GM03348 (cell line): ENCODE measurements at places on chromosomes 12 and 14.

GRCh38 chr12:68276402-68276930, 23.1 kb upstream of the IL22 start:
- DNase-seq: no peak

DNA sequence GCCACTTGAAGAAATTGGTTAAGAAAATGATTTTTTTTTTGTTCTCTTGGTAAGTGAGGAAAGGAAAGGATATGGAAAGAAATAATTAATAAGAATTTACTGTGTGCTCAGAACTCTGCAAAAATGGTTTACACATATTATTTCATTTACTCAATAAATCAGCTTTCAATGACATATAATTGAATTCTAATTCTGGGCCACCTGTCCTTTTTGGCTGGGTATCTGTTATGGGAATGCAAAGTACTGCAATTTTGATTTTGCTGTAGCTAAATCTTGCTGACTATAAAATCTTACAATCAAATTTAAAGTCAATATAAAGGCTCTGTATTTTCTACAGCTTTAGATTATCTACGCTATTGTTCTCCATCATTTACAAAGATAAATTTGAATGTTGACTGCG, 147.1 kb downstream of the GRIP1 start:
- no peak for DNase-seq

DNA sequence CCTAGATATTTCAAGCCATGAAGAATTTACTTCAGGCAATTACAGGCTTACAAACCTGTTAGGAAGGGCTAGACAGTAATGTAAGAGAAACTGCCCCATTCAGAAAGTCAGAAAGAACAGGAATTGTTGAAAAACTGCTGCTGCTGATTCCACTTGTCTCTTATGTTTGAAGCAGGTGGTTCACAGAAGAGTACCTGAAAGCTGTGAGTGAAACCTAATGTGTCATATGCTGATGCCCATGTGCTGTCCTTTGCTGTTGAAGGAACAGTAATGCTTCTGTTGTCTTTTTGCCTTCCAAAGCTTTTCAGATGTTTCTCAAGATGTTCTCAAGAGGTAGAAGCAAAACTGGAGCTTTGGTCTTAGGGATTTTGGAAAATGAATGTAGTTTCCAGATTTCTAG, 39.0 kb downstream of the MNAT1 start:
- no peak for DNase-seq

- no peak for DNase-seq
Measured at GRCh38 chr14:74952697-74953484, 2.5 kb downstream of the PGF start.

GRCh38 chr14:54440476-54440872, 700 bp downstream of the CNIH1 start:
- peak; percentile 12 for DNase-seq

DNA sequence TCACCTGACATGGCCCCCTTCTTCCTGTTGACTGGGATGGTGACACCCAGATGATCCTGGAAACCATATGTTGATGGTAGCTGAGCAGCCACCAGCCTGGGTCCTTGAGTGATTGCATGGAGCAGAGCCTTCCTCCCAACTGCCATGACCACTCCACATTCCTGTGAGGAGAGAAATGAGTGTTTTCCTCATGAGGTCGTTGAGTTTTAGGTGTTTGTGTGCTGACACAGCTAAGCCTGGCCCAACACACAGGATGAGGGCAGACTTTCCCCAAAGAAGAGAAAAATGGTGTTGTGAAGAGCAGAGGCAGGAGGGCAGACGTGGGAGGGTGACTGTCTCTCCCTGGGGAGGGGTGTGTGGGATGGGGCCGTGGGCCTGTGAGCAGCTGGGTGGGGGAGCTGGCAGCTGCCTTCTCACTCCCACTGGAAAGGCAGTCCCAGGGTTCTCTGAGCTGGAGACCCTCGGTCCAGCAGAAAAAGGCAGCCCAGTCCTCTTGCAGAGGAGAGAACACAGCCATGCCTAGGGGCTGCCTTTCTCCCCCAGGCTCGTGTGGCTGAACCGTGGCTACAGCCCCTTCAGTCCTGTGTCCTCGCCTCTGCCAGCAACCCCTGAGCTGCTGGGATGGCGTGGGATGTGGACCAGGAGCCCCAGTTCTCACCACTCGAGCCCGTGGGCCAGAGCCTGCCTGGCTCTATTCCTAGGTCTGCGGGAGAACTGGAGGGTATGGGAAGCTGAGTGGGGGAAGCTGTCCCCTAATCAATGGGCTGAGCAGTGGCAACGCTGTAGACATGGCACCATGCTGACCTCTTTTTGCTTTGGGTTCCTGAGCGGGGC, 257.0 kb downstream of the ADGRD1 start:
- no peak for DNase-seq

DNA sequence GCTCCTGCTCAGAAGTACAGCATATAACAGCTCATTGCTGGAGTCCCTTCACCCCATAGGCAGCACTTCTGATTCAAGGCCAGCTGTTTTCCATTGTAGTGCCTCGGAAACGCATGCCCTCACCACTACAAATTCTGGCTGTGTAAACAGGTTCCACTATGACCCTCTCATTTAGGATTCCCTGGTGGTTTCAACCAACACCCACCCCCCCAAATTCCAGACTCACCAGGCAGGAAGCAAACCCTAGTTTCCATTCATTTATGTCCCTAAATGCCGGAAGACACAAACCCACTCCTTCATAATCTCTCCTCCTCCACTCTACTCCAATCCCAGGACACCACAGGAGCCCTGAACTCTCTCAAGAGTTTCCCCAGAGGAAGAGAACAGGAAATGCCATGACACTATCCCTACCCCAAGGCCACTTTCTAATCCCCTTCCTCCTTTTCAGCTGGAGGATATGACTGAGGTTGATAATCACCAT, 75.9 kb upstream of the TMPO start:
- DNase-seq: peak; percentile 46

DNA sequence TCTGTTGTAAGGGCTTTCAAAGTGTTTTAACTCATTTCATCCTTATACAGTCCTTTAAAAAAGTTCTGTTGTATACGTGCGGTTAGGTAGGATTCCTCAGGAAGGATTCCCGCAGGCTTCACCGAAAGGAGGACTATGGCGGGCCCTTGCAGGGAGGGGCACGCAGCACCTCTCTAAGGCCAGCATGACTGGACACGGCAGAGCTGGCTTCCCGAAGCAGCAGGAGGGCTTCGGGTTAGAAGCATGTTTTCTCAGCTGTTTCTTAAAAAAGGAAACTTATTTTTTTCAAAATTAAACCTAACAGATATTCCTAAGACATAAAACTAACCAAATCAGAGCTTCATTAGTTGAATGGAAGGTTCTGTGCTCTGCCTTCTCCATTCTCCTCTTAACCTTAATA, 21.3 kb downstream of the IQSEC3 start:
- no peak for DNase-seq

DNA sequence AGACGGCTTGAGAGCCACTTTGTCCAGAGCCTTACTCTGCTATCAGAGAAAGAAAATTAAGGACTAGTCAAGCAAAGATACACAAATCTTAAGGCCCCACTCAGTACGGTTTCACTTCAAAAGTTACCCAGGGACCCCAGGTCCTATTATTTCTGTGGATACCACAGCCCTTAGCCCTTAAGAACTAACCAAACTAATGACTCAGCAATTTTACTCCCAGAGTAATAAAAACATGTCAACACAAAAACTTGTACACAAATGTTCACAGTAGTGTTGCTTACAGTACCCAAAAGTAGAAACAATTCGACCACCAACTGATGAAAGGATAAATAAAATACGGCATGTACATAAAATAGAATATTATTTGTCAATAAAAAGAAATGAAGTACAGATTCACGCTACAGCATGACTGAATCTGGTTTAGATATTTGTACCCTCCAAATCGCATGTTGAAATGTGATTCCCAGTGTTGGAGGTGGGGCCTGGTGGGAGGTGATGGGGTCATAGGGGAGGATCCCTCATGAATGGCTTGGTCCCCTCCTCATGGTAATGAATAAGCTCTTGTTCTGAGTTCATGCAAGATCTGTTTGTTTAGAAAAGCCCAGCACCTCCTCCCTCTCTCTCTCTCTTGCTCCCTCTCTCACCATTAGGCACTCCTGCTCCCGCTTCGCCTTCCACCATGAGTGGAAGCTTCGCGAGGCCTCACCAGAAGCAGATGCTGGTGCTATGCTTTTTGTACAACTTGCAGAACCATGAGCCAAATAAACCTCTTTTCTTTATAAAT, 30.5 kb downstream of the AREL1 start:
- DNase-seq: no peak

GRCh38 chr14:23377573-23378563, 1.0 kb downstream of the CMTM5 start:
- DNase-seq: no peak

DNA sequence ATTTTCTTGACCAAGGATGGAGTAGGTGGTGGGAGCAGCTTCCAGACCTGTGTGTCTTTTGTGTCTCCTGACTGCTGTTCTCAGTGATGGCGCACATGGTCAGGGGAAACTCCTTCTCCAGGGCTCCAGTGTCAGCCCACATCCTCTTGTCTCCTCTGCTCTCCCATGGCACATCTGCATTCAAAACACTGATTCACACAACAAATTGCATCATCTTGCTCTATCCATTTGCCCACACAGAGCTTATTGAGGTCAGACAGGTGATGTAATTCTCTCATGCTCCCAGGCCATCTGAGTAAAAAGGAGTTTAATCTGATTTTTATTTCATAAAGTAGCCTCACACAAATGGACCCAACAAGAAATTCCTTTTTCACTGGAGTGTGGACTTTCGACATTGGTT, 21.8 kb upstream of the TMEM132C start:
- DNase-seq: no peak

GRCh38 chr12:131628023-131628740, 82.7 kb upstream of the SFSWAP start:
- DNase-seq: no peak

DNA sequence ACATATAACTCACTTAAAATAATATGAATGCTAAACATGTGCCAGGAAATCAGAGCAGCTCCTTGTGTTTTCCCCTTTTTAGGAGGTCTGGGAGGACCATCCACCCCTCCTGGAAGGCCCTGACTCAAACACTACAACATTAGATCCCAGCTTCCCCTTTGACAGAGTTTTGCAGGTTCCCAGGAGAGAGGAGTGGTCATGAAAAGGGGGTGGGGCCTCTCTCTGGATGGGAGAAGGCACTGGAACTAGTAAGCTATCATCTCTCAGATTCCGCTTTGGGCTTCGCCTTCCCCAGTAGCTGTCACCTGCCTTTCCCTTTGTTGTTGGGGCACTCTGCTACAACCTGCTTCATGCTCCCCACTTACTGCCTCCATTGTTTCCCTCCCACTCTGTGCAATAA, 149.2 kb downstream of the ZFP36L1 start:
- no peak for DNase-seq

DNA sequence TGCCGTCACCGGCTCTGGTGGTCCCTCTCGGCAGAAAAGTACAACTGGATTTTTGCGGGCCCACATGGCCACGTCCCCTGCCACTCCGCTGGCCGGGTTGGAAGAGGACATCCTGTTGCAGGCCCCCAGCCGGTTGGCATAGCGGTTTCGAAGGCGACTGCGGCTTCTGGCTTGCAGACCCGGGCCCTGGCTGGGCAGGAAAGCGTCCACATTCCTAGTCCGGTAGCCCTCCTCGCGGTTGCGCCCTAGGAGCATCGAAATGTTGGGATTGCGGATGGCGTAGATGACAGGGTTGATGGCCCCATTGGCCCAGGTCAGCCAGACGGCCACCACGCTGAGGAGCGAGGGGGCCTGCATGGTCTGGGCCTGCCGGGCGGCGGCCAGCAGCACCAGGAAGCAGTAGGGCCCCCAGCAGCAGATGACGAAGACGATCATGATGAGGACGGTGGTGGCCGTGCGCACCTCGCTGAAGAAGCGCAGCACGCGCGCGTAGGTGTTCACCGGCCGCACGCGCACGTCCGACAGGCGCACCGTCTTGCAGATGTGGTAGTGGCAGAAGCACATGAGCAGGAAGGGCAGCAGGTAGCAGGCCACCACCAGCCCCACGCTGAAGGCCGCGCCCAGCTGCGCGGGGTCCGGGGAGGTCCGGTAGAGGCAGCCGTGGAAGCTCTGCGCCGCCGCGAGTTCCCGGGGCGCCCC, 1.2 kb downstream of the GPR135 start:
- no peak for DNase-seq

DNA sequence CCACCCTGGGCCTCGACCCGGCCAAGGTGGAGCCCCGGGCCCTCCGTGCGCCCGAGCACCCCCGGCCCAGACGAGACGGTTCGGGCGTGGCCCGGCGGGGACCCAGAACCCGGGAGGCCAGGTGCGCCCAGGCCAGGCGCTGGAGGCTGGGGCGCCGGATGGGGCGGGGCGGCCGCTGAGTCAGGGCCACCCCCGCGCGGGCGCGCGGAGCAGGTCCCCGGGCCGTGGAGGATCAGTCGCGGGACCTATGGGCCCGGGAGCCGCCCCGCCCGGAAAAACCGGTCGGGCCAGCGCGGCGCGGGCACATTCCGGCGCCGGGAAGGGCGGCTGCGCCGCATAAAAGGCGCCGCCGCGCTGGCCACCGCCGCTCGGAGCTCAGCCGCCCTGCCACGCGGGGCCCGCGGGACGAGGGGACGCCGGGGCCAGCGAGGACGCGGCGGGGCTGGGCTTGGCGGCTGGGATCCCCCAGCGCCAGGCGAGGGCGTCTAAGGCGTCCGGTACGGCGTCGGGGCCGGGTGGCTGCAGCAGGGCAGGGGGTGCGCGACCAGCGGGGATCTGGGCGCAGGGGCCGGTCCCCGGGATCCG, 21.5 kb upstream of the KIF26A start:
- no peak for DNase-seq

- DNase-seq: no peak
Measured at GRCh38 chr14:53444677-53445312, 291.7 kb upstream of the DDHD1 start.

DNA sequence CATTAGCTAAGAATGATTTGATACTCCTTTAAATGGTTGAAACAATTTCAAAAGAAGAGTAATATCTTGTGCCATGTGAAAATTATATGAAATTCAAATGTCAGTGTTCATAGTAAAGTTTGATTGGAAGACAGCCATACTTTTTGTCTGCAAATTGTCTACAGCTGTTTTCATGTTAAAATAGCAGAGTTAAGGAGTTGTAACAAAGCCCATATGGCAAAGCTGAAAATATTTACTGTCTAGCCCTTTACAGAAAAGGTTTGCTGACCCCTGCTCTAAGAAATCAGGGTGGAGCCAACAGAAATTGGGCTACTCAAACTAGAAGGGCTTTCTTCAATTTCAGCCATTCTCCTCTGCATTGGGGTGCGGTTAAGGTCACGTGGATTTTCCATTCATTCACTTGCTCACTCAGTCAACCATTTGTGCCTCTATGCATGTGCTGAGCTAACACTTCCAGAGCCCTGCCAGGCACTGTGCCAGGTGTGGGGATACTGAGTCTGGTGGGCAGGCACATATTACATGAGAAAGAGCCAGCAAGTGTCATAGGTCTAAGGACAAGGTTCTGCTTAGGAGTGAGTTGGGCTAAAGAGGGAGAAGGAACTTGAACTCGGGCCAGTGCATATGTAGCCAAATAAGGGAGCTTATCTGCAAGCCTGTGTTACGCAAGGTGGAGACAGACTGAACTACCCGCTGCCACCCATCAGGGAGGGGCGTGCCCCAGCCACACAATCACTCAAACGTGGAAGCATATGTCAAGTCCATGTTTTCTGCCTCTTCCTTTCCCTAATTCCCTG, 139.8 kb upstream of the NOS1 start:
- no peak for DNase-seq

DNA sequence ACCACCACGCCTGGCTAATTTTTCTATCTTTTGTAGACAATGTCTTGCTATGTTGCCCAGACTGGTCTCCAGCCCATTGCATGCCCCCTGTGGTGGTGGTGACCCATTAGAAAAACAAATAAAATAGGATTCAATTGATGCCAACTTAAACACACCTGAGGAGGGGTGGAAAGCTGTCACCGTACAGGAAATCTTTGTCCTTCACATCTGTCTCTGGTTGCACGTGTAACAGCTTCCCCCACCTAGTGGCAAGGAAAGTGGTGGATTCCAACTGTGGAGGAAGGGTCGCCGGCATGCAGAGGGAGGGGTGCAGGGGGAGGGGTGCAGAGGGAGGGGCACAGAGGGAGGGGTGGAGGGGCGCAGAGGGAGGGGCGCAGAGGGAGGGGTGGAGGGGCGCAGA, 26.1 kb upstream of the GPR68 start:
- DNase-seq: no peak
